Stimulated activated CD8-positive, alpha-beta memory T cell treated with anti-CD3 and anti-CD28 coated beads, Interleukin-7, amount 100 ng/mL, for 24 hours (primary cell): ENCODE measurements at places on chromosomes 7 and 10.

- DNase-seq: no peak
Observed at GRCh38 chr10:33396938-33397337, 62.5 kb upstream of the NRP1 start.

GRCh38 chr7:55464422-55464821, 99.3 kb downstream of the LANCL2 start:
- no peak for DNase-seq

GRCh38 chr10:80473692-80474596, 19.8 kb downstream of the TSPAN14 start:
- no peak for DNase-seq

GRCh38 chr7:127865466-127865865, 165.8 kb downstream of the LRRC4 start:
- DNase-seq: no peak

- DNase-seq: no peak
Observed at GRCh38 chr10:17431871-17432311, 22.5 kb downstream of the ST8SIA6 start.

DNA sequence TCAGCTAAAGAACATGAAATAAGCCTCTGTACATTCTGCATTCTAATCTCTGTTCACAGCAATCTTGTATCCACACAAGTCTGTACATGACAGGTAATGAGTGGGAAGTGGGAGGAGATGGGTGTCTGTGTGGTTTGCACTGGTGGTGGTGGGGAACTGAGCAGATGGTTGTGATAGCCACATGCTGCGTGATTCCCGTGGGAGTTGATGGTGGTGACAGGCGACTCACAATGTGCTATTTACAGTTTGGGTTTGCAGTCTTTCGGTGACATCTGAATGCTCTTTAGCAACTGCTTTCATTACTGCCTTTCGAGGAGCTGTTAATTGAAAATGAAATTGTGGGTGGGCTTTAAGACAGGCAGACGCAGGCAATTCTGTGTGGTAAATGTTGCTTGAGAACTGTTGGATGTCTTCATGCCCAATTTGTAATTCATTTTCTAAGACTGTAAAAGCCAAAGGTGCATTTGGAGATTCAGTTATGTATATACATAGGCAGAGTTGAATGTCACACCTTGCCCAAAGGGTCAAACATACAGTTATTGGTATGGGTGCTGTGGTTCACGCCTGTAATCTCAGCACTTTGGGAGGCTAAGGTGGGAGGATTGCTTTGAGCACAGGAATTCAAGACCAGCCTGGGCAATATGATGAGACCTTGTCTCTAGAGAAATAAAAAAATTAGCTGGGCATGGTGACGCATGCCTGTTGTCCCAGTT, 308.2 kb downstream of the AUTS2 start:
- DNase-seq: no peak

- DNase-seq: no peak
Observed at GRCh38 chr7:33998476-33998875, 93.1 kb downstream of the BMPER start.

DNA sequence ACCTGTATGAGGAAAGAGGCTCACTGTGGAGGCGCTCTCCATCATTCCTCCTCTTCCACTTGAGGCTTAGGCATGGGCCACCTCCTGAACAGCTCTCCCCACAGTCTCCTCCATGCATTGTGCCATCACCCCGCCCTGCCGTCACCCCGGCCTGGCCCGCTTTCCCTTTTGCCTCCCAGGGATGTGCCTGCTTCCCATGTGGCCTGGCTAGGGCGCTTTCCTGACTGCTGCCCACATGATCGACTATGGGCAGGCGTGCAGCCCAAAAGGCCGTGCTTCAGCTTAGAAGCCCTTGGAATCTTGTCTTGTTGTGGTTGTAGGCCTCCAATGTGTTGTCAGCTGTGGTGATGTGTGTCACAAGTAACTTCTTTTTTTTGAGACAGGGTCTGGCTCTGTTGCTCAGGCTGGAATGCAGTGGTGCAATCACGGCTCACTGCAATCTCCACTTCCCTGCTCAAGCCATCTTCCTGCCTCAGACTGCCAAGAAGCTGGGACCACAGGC, 1.8 kb upstream of the ACTR3C start:
- DNase-seq: no peak

DNA sequence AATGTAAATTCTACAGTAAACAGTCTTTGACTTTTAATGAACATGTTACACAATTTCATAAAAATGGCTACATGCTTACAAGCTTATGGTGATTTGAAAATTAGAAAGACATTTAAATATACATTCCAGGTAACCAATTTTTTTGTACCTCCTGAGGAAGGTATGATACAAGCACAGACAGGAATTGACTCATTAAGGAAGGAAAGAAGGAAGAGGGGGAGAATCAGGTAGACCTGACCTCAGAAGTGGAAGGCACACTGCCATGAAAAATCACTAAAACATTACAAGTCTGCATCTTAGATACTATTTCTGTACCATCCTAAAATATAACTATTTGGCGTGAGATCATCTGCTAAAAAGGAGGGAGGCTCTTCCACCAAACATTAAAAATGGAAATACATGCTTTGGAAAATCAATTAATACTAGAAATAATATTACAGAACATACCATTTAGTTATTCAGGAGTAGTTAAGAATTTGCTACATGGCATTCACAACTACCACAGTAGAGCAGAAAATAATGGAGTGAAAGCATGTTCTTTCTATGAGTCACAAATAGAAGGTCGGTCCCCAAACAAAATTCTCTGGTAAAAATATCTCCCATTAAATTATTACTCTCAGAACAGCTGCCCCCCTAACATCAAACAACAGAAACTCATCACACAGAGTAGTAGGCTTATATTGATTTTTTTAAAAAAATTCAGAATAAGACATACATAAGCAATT, 15.2 kb downstream of the RAB11FIP2 start:
- DNase-seq: no peak

DNA sequence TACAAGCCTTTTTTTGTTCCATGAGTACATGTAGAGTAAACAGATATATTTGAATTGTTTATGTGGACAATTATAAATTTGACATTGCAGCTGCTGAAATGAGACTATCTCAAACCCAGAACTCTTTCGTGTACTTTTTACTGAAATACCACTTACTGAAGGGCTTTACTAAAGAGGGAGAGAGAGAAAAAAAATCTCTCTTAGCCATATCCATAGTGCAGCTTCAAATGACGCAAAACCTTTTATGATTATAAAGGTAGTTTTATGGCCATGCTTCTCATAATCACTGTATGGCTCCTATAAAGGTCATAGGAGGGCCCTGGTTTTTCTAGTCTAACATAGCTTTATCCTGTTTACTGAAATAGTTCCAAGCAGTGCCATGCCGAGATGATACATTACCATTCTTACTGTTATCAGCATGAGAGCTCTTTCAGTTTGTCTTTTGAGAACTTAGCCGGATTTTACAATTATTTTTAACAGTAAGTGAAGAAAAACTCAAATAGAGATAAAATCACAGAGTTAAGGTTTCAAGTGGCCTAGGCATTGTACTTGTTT, 35.1 kb downstream of the KCND2 start:
- DNase-seq: no peak

- DNase-seq: no peak
Observed at GRCh38 chr10:61975391-61975932, 74.0 kb downstream of the ARID5B start.

GRCh38 chr10:59910867-59911266, 4.5 kb upstream of the CCDC6 start:
- DNase-seq: no peak

- DNase-seq: no peak
Observed at GRCh38 chr10:126290232-126290631, 98.0 kb downstream of the ADAM12 start.

DNA sequence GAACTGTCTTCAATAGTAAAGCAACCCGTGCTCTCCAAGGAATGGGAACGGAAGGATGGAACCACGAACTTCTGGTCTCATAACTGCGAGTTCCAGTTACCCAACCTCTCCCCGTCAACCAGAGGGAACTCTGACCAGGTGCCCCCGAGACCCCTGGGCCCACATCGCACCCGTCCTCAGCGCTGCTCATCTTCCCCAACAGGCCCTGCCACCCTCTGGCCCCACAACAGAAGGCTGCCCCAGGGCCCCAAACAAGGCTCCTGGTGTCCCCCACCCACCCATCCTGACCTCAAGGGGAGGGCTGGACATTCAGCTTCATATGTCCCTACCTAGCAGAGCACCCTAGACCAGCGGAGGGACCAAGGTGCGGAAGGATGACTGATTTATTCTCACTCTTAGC, 22.7 kb downstream of the PITRM1 start:
- DNase-seq: no peak

DNA sequence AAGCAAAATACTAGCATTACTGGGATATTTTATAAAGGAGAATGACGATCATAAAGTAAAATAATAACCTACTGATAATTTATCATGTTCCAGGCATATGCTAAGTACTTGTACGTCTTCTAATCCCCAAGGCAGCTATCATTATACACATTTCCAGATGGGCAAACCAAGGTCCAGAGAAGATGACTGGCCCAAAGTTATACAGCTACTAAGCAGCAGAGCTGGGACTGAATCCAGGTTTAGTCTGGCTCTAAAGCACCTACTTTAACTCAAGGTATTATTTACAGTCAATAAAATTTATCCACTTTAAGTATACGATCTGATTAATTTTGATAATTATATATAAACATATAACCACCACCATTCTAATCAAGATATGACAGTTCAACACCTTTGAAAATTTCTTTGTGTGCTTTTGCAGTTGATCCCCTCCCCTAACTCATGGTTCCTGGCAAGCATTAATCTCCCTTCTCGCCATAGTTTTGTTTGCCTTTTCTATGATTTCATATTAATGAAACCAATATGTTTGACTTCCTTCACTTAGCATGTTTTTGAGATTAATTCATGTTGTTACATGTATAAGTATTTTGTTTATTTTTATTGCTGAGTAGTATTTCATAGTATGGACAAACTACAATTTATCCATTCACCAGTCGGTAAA, 126.7 kb downstream of the CPEB3 start:
- no peak for DNase-seq

GRCh38 chr10:83248106-83248631, 891.1 kb upstream of the GHITM start:
- DNase-seq: no peak

DNA sequence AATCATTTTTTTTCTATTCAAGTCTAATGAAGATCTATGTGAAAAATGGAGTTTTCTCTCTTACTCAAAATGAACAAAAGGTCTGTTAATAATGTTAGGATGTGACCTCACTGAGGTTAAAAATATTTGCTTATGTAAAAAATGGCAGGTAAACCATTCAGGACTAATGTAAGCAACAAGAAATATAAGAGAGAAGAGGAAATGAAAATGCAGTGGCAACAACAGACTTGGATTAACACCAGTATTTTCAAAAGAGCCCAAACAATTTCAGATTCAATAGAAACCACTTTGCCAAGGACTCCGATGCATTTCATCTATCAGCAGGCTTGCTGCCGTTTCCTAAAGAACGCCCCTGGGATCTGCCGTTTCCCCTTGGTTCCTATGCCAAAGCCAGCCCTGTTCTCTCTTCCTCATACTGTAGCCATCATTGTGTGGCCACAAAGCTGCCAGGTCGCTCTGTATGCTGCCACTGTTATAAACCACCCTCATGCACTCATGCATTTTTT, 66.4 kb downstream of the MTURN start:
- no peak for DNase-seq

DNA sequence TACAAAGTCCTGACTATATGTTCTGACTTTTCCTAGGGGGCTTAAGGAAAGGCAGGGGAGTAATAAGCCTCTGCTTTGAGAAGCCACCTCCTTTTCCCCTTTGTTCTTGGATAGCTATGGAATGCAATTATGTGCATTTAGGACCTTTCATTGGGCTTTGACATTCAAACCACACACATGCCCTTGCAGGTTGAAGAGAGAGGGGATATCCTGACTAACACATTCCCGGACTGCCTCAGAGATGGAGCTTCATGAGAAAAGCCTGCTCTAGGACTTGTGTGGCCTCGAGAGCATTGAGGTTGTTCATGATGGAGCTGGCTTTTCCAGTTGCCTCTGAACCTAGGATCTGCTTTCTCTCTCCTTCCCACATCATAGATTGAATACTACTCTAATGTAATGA, 694.5 kb downstream of the LRMDA start:
- no peak for DNase-seq

- no peak for DNase-seq
Observed at GRCh38 chr10:4310172-4310571, 515.8 kb upstream of the AKR1E2 start.

GRCh38 chr10:122259075-122259466, 12.0 kb upstream of the BTBD16 start:
- no peak for DNase-seq

GRCh38 chr7:65307651-65308299, 65.9 kb upstream of the ZNF92 start:
- no peak for DNase-seq

GRCh38 chr10:90959826-90960225, 38.9 kb upstream of the ANKRD1 start:
- DNase-seq: no peak

DNA sequence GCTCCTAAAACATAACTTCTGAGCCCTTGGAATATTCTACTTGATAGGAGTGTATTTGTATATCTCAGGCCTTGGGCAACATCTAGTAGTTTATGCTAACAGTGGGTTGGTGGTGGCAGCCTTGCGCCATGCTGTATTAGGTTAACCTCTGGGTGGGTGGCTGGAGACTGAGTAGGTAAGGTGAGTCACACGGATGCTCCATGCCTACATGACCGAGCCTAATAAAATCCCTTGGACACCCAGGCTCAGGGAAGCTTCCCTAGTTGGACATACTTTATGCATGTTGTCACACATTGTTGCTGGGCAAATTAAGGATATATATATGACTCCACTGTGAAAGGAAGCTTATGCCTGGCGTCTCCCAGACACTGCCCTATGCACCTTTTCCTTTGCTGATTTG, 6.0 kb upstream of the DAGLB start:
- DNase-seq: no peak

DNA sequence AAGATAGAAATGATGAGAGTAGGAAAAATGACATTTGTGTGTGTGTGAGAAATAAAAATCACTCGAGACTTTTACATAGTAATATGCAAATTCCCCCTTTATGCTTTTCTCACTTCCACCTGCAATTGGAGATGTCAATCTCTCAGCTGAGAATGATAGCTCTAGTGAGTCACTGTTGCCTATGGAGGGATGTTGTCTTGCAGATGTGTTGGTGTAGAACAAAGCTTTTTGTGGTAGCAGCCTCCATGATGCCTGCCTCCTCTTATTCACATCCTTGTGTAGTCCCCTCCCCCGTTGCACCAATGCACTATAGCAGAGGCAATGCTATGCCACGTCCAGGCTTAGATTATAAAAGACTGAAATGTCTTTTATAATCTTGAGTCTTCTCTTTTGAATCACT, 33.8 kb downstream of the SPAG6 start:
- DNase-seq: peak; percentile 13
